ENCODE measurements at places on chromosomes 2 and 18.

DNA sequence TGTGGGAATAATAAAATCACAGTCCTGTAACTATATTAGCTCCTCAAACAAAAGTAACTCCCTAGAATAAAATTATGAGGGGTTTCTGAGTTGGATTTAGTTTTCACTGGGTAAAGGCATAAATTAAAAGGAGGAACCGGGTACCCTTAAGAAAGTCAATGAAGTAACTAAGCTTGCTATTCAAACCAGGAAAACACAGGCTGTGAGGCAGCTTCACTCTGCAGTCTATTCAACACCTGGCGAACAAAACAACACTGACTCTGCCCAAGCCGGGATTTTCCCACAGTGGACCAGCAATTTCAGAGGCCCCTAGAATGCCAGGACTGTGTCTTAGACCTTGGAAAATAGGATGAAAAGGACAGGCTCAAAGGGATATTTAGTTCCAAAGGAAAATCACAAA lies 24.6 kb upstream of the CREB1 start:
- DNase-seq: no peak

DNA sequence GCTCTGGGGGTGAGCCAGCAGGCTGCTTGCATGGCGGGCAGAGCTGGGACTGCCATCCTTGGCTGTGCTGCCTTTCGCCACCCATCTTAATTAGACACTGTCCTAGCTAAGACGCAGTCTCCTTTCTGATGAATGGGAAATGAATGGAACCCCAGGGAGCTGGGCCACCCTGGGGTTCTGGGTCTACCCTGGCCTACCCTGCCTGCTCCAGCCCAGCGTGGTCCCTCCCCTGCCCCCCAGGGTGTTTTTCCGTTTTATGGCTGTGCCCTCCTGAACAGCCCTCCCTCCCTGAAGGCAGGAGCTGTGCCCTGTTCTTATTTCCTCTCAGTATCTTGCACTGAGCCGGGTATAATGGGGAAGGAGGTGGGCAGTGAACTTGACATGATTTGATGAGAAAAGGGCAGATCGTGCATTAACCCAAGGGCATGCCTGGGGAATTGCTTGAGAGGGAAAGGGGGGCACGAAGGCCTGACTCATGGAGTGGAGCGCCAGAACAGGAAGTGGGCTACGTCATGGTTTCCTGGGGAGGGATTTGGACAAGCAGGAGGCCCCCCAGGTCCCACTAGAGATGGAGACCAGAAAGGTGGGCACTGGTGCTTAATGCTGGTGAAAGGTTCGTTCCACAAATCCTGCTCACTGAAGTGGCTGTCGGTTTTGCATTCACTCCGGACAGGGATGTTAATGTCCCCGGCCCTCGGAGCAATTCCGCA lies 165.0 kb downstream of the KLHL29 start:
- no peak for DNase-seq

DNA sequence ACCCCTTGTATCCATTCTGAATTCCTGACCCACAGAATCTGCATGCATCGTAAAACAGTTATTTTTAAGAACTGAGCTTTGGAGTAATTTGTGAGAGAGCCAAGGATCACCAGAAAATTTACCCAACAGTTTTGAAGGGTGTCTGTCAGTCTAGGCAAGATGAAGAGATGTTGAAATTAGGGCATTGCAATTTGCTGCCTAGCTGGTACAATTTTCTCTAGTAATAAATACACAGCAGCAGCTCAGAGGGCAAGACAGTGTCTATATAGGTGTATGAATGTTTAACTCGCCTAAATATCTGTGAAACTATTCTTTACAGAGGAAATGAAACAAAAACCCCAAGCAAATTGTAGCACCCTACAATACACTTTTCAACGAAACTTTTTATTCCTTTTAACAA lies 377.8 kb upstream of the POU3F3 start:
- no peak for DNase-seq

DNA sequence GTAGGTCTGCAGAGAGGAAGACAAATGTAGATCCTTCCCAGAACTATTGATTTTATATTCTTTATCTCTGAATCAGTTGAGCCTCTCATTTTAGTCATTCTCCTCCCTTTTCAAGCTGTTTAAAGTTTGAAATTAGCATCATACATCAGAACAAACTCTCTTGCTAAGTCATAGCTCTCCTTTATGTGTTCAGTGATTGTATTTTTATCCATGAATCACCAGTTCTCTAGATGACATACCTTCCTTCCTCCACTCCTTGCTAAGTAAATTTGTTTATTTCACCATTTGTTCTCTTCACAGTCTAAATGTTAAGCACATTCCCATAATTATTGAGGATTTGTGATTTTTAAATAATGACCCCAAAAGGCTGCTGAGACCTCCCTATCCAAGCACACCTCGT lies 63.5 kb upstream of the RAPGEF4 start:
- no peak for DNase-seq

DNA sequence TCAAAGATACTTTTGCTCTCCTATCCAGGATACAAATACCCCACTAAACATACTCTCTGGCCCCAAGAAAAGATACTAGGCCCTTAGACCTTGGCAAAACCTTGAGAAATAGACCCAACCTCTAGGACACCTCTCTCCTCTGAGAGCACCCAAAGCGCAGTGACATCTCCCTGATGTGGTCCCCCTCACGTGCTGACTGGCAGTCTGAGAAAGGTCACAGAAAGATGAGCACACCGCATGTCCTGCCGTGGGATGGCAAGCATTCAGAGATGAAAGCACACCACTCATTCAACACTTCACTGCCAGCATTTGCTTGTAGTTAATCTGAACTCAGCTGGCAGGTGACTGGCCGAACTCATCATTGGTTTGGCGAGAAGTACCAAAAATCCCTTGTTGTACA lies 6.1 kb upstream of the TBC1D8 start:
- no peak for DNase-seq

DNA sequence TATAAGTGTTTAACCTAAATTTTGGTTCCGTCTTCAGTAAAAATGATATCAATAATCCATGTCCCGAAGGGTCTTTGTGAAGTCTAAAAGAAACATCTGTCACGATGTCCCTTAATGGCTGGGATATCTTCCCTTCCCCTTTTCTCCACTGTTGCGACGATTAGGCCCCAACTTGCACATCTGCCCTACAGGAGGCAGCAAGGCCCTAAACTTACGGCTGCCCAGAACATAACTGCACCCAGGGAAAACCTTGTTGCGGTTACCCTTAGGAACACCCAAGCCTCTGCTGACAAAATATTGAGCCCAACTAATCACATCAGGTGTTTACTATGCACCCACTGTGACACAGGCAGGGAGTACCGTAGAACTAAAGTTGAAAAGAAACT lies 1.3 kb upstream of the SMAD2 start:
- no peak for DNase-seq

GRCh38 chr2:86253424-86253823 lies 54.2 kb downstream of the MRPL35 start:
- DNase-seq: no peak

DNA sequence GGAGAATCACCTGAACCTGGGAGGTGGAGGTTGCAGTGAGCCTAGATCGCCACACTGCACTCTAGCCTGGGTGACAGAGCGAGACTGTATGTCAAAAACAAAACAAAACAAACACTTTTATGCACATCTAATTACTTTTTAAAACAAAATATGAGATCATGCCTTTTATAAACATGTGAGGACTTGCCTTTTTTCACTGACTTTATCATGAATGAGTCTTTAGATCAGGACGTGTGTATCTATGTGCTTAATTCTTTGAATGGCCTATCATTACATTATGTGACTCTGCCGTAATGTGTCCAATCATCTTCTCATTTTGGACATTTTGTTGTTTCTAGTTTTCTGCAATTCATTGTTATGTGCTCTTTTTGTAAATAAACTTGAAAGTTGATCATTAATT lies 58.7 kb downstream of the FAM117B start:
- DNase-seq: no peak

GRCh38 chr2:212897296-212897695 lies 254.1 kb downstream of the IKZF2 start:
- no peak for DNase-seq

DNA sequence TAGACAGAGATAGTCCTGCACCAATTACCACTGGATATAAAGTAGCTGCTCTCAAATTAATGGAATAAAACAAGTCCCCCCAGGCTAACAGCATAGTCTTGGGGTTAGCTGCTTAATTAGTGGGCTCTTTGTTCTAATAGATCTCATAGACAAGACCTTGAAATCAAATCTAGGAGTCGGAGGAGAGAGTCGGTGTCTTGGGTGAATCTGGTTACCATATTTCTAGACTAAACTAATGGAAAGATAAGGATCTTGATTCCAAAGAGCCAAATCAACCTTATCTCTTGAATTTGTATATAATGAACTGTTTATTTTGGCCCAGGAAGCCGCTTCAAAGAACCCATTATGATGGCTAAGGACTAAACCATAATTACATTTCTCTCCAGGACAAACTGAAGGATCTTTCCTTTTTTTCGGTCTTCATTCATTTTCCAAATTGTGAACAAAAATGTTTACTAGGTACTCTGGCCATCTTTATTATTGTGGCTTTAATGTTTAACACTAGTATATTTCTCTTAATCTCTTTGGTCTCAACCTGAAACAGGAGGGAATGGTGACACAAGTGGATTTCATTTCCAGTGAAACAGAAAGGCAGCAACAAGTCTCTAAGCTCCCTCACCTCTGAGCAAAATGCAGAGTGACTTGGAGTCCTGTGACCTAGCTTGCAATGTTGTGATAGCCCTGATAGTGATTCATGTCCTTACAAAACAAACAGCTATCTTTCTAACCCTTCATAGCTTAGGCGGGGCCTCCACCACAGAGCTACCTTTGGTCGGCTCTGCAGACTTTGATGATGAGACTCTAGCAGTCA lies 137.9 kb upstream of the PARD3B start:
- no peak for DNase-seq

DNA sequence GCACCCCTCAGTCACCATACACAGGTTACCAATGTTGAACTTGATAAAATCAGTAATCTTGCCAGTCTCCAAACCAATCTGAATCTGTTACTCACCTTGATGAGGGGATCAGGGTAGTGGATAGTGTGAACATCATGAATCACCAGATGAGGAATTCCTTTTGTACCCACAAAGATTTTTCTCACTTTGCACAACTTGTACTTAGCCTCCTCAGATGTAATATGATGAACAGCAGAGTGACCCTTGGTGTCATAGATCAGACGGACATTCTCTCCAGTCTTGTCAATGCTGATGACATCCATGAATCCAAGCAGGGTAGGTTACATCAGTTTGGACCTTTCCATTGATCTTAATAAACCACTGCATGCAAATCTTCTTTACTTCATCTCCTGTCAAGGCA lies 54.7 kb downstream of the MDH1 start:
- DNase-seq: no peak

DNA sequence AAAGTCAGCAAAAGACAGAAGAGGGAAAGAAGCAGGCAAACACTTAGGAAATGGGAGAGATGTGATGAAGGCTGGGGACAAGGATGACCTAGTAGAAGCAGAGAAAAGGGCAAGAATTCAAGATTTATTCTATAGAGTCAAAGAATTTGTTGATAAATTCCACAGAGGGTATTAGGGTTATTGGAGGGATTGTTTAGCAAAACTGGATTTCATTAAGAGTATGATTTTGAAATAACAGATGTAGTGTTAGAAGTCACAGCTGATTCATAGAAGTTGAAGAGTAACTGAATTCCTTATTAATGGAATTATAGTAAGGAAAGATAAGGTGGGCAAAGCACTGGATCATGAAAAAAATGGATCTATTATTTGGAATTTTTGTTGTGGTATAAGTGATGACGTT lies 48.6 kb downstream of the CEP192 start:
- DNase-seq: no peak

GRCh38 chr18:35680139-35680551 lies 98.6 kb downstream of the GALNT1 start:
- DNase-seq: no peak

DNA sequence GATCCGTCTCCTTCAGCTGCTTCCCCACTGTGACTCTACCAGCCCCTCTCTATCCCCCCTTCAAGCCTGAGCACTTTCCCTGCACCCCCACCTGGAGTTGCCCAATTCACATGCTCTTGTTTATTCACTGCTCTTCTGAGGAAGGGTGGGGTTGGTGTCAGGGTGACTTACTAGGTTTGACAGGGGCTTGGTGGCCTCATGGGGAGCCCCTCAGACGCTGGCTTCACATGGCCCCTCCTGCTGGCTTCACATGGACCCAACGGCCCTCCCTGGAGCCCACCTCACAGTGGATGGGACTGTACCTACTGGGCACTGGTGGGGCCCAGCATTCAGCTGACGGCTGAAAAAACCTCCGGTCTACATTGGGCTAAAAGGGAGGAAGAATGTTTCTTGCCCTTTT lies 16.7 kb upstream of the MRPL33 start:
- no peak for DNase-seq

DNA sequence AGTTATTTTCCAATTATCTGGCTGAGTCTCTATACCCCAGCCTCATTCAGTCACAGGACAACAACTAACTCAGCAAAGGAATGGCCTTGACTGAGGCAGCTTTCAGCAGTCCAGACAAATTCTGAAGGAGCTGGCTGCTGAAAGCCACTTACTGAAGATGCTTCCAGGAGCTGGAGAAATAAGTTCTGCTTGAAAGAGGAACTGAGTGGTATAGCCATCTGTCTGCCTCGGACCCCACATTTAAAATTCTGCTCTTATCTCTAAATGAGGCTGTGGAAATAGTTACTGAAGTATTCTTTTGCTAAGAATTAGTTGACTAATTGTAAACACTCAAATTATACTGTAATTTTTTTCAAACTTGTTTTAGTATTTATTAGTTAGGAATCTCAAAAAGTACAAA lies 9.1 kb upstream of the GPD2 start:
- no peak for DNase-seq

- DNase-seq: no peak
These were observed 195.9 kb upstream of the CYRIA start for GRCh38 chr2:16861530-16861929.

DNA sequence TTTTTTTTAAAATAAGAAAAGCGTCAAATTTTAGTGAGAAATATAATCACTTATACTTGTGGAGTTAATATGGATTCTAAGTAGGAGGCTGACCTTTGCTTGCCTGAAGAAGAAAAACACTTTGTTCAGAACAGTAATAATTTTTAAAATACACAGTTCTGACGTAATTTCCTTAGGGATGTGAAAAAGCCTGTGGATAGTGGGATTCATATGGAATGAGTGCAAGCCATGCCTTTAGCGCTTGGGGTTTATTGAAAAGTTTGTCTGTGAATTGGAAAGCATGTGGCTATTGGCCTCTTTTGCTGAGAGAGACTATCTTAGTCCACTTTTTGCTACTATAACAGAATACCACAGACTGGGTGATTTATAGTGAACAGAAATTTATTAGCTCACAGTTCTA lies 151.3 kb downstream of the CCDC85A start:
- no peak for DNase-seq

DNA sequence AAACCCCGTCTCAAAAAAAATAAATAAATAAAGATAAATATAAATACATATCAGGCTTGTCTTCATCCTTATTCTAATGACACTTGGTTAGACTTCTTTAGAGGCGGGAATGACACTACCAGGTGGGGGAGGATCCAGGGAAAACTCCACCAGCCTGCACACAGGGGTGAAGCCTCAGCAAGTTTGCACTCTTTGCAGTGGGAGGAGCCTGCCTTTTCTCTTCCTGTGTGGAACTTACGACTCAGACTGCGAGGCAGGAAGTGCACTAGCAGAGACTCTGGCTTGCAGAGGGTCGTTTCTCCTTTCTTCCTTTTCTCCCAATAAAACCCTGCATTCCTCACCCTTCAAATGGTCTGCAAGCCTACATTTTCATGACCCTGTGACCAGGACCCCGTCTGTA lies 153.6 kb upstream of the CBLN2 start:
- DNase-seq: no peak

GRCh38 chr2:217562871-217563480 lies 439.8 kb downstream of the TNS1 start:
- no peak for DNase-seq
